Vagina (tissue), 2 donors: ENCODE measurements at places on chromosomes 6 and 20. TPM values are rescaled to one million over a fixed set of nuclear protein-coding genes. Genes with fewer than 3 reads are reported as not detected.

TAGAP gene
- total RNA-seq, result 8.1 TPM

DNA sequence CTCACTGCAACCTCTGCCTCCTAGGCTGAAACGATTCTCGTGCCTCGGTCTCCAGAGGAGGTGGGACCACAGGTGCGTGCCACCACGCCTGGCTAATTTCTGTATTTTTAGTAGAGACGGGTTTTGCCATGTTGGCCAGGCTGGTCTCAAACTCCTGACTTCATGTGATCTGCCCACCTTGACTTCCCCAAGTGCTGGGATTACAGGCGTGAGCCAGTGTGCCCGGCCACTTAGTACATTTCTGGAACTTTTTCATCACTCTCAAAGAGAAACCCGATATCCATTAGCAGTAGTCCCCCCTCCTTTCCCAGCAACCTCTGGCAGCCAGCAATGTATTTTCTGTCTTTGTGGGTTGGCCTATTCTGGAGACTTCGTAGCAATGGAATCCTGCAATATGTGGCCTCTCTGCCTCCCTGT is 109.8 kb downstream of the JARID2 start:
- H3K4me3 ChIP-seq, result no peak overlapping the region
- H3K4me1 ChIP-seq, result peaks cover 15% of the 10 kb centered on the region
- no peaks in the 10 kb centered on the region for H3K36me3 ChIP-seq
- no peak overlapping the region for H3K27ac ChIP-seq
- H3K27me3 ChIP-seq, result no peaks in the 10 kb centered on the region

DNA sequence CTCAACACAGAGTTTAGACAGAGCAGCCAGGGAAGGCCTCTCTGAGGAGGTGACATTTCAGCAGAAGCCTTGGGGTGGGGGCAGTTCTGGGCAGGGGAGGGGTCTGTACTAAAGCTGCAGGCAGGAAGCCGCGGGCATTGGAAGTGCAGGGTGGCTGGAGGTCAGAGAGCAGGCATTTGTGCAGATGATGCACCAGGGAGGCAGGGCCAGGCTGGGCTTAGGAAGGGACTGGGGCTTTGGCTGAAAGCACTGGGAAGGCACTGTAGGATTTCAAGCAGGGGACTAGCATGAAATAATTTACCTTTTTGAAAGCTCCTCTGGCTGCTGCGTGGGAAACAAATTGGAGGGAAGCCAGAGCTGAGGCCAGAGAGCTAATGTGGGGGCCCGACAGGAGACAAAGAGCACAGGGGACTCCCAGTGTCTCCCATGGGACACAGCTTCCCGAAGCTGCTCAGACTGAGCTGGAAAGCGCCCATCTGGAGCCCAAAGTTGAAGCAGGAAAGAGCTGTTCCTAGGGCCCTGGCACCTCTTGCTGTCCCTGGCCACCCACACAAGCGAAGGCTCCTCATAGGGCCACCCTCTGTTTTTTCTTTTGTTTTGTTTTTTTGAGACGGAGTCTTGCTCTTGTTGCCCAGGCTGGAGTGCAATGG is 19.3 kb downstream of the ADA start:
- peaks cover 8% of the 10 kb centered on the region for H3K4me1 ChIP-seq
- H3K27ac ChIP-seq, result no peak overlapping the region
- H3K4me3 ChIP-seq, result no peak overlapping the region

DNA sequence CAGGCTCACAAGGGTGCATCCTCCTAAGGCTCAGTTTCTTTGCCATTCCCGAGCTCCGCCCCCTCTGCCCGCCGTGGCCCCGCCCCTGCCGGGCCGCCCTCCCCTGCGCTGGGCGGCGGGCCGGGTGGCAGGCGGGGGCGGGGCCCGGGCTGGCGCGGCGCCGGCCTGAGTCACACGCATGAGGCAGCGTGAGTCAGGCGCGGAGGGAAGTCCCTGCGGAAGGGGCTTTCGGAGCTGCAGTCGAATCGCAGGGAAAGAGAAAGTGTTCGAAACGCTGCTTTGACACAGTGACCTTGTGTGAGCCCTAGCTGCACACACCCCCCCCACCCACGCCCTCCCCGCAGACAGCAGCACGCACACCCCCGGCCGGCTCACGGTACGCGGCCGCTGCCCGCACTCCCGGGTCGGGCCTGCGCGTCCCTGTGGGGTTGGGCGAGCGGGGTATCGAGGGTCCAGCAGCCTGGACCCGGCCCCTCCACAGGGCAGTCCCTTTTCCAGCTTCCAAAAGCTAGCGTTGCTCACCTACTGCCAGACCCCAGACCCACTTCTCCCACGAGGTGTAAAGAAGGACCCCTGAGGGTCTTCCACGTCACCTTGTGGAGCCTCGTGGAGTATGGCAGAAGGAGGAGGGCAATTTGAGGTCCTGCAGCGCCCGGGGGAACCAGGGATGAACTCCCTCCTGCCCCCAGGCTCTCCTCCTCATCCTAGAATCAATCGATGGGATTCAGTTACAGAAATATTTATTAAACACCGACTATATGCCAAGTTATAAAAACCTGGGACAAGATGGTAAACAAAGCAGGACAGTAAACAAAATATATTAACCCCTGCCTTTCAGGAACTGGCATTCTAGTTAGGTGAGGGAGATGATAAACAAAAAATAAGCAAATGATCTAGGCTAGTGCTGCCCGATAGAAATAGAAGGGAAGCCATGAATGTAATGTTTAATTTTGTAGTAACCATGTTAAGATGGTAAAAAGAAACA is 12.4 kb upstream of the HMGA1 start:
- peak overlapping the region; percentile 90 for H3K4me3 ChIP-seq
- peak overlapping the region; percentile 100 for H3K27ac ChIP-seq
- H3K27me3 ChIP-seq, result no peaks in the 10 kb centered on the region

DNA sequence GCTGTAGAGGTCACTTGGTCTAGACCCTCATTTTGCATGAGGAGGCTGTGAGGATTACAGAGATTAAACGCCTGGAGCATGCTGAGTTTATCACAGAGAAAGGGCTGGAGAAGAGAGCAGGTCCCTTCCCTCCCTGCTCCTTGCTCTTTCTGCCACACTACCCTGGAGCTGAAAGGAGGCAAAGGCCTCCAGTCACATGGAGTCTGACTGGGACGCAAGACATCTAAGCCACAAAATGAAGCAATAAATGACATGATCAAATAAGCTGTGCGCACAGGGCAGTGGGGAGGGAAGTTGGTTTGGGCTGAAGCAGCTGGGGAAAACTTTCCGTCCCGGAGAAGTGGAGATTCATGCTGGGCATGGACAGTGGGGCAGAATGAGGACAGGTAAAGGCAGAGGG is 33.3 kb downstream of the ATXN1 start:
- no peak overlapping the region for H3K4me3 ChIP-seq
- H3K27me3 ChIP-seq, result no peaks in the 10 kb centered on the region
- H3K27ac ChIP-seq, result no peak overlapping the region
- DNase-seq, result no peak
